ENCODE measurements at places on chromosomes 3 and 15. TPM values are rescaled to one million over a fixed set of nuclear protein-coding genes. Genes with fewer than 3 reads are reported as not detected.

- H3K4me3 ChIP-seq: no peak overlapping the region
- H3K36me3 ChIP-seq: no peaks in the 10 kb centered on the region
- no peaks in the 10 kb centered on the region for H3K27me3 ChIP-seq
- no peaks in the 10 kb centered on the region for H3K4me1 ChIP-seq
Observed at GRCh38 chr3:179958143-179958542, 78.6 kb downstream of the PEX5L start.

The DNASE1L3 gene
- 0.42 TPM for total RNA-seq

DNA sequence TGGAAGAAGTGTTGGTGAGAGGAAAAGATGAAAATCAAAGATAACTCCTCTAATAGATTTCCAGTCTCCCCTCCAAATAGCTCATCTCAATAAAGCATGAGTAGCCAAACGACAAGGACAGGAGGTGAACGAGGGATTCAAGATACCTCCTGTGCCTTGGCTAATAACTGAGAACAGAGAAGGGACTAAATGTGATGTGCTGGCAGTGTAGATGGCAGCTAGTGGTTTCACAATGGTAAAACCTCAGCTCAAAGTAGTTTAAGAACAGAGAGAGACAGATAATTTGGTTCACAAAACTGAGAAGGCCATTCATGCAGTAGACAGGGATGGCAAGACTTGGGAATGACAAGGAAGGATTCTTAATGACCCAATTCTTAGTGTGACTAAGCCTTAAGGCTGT lies 292.6 kb downstream of the EFHB start:
- no peak for DNase-seq
- H3K4me1 ChIP-seq: no peaks in the 10 kb centered on the region
- H3K27me3 ChIP-seq: no peaks in the 10 kb centered on the region
- no peak overlapping the region for H3K4me3 ChIP-seq
- no peaks in the 10 kb centered on the region for H3K36me3 ChIP-seq

DNA sequence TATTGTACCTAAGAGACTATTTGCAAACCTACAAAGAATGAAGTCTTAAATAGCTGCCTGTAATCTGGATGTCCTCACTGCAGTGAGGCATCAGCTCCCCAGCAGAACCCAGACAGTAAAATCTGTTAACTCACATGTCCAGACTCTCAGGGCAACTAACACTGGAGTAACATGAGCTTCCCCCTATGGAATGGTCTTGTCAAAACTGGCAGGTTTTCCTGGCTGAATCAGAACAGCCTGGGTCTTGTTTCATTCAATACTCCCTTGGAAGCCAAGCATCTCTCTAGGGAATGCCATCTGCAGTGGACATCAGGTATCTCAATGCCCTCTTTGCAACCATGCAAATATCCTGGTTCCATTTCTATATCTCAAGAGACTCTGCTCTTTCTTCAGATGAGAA lies 24.4 kb downstream of the PTPN9 start:
- H3K27ac ChIP-seq: no peak overlapping the region
- no peaks in the 10 kb centered on the region for H3K36me3 ChIP-seq
- peak; percentile 18 for DNase-seq
- no peak overlapping the region for H3K4me3 ChIP-seq
- peaks cover 9% of the 10 kb centered on the region for H3K4me1 ChIP-seq

- H3K27ac ChIP-seq: no peak overlapping the region
- H3K4me1 ChIP-seq: no peaks in the 10 kb centered on the region
- H3K36me3 ChIP-seq: no peaks in the 10 kb centered on the region
- no peak overlapping the region for H3K4me3 ChIP-seq
- DNase-seq: no peak
Observed at GRCh38 chr3:133700351-133700750, 38.6 kb upstream of the TOPBP1 start.

DNA sequence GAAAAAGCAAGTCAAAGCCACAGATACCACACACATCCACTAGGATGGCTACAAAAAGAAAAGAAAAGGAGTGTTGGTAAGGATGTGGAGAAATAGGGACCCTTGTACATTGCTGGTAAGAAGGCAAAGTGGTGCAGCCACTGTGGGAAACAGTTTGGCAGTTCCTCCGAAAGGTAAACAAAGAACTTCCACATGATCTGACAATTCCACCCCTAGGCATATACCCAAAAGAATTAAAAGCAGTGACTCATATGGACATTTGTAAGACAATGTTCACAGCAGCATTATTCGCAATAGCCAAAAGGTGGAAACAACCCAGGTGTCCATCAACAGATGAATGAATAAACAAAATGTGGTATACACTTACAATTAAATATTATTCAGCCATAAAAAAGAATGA lies 22.2 kb upstream of the GMPPB start:
- H3K27ac ChIP-seq: no peak overlapping the region
- peaks cover 13% of the 10 kb centered on the region for H3K36me3 ChIP-seq
- no peaks in the 10 kb centered on the region for H3K27me3 ChIP-seq
- no peak for DNase-seq

- no peak overlapping the region for H3K4me3 ChIP-seq
- no peaks in the 10 kb centered on the region for H3K36me3 ChIP-seq
- DNase-seq: no peak
- H3K27me3 ChIP-seq: no peaks in the 10 kb centered on the region
Observed at GRCh38 chr15:70435872-70436271, 327.5 kb downstream of the UACA start.

The CCDC71 gene
- total RNA-seq: 20.0 TPM

DNA sequence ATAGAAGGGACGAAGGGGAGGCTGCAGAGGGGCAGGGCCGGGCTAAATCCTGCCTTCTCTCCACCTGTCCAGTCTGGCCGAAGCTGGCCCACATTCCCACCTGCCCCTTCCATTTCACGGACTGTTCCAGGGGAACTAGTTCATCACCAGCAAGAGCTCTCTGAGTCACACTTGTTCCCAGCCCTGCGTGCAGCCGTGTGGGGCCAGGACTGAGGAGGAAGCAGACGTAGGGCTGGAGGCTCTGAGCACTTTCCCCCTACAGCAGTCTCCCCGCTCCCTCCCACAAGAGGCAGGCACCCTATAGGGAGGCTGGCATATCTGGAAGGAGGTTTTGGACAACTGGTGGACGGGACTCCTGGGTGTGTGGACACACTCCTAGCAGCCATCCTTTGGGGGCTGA lies 3.0 kb downstream of the ITIH4 start:
- no peak overlapping the region for H3K4me3 ChIP-seq
- peak overlapping the region; percentile 96 for H3K27ac ChIP-seq
- peak; percentile 47 for DNase-seq
- H3K27me3 ChIP-seq: no peaks in the 10 kb centered on the region
- peaks cover 26% of the 10 kb centered on the region for H3K4me1 ChIP-seq

GRCh38 chr3:53191836-53192480 lies 30.9 kb downstream of the PRKCD start:
- no peaks in the 10 kb centered on the region for H3K27me3 ChIP-seq
- H3K4me3 ChIP-seq: no peak overlapping the region
- H3K27ac ChIP-seq: no peak overlapping the region
- H3K36me3 ChIP-seq: no peaks in the 10 kb centered on the region
- no peak for DNase-seq

- peak within 1 kb of the TSS; percentile 34 for H3K27ac ChIP-seq
- H3K4me1 ChIP-seq: peaks cover 15% of the 10 kb centered on the region
- H3K36me3 ChIP-seq: no peaks in the 10 kb centered on the region
- H3K27me3 ChIP-seq: peaks cover 37% of the 10 kb centered on the region
- no peak for DNase-seq
Observed at GRCh38 chr3:151085227-151085888, at the start of gene MED12L. Gene MED12L, plus strand, starts transcription at chr3:151085664. Its CDS starts 1,263 bp downstream, at chr3:151086927.

The IL20RB gene
- 0.52 TPM for total RNA-seq

The BTLA gene
- total RNA-seq: not detected

DNA sequence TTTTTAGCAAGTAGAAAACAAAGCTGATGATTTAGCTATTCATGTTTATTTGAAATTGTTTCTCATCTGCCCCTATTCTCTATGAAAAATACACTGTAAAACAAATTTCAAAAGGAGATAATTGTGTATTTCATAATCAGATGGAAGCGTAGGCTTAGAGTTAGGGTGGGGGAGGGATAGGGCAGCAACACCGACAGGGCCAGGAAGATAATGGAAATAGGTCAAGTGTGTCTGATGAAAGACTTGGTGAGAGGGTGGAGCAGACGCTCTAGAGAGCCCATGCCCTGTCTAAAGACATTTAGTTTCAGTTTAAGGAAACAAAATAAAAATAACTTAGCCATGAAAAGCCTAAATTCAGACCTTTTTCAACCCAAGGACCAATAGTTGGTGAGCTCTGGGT lies 51.6 kb upstream of the ARL6 start:
- no peak overlapping the region for H3K27ac ChIP-seq
- no peak for DNase-seq
- H3K4me3 ChIP-seq: no peak overlapping the region
- no peaks in the 10 kb centered on the region for H3K4me1 ChIP-seq
- H3K36me3 ChIP-seq: no peaks in the 10 kb centered on the region
- H3K27me3 ChIP-seq: no peaks in the 10 kb centered on the region

The SORD gene
- total RNA-seq: 2.6 TPM

- H3K27ac ChIP-seq: no peak overlapping the region
- DNase-seq: no peak
- H3K4me1 ChIP-seq: no peaks in the 10 kb centered on the region
- H3K36me3 ChIP-seq: no peaks in the 10 kb centered on the region
- H3K4me3 ChIP-seq: no peak overlapping the region
Observed at GRCh38 chr3:167989066-167989465, 106.7 kb downstream of the GOLIM4 start.

DNA sequence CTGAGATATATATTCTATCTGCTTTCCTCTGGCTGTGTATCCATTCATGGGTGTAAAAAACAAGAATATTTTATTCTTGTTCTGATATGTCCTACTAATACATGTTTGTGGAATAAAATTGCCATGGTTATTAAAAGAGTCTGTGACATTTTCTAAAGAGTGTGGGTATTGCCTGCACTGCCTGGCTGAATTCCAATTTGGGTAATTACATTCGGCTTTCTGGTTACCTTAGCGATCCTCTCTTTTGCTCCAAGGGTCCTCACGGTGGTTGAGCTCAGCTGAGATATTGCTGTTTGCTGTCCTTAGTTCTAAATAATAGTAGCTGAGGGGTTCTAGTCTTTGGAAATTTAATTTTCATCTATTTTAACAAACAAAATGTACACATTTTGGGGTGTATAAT lies 301.4 kb upstream of the DNAJC19 start:
- no peaks in the 10 kb centered on the region for H3K4me1 ChIP-seq
- no peak for DNase-seq
- no peaks in the 10 kb centered on the region for H3K36me3 ChIP-seq
- H3K27me3 ChIP-seq: no peaks in the 10 kb centered on the region
- H3K27ac ChIP-seq: no peak overlapping the region
- H3K4me3 ChIP-seq: no peak overlapping the region

The ALG3 gene
- 46.0 TPM for total RNA-seq

GRCh38 chr3:157131861-157132260 lies 28.1 kb downstream of the CCNL1 start:
- DNase-seq: no peak
- H3K27me3 ChIP-seq: no peaks in the 10 kb centered on the region
- H3K4me1 ChIP-seq: peaks cover 65% of the 10 kb centered on the region
- H3K27ac ChIP-seq: peak overlapping the region; percentile 86
- H3K4me3 ChIP-seq: no peak overlapping the region

- no peak overlapping the region for H3K4me3 ChIP-seq
- H3K27ac ChIP-seq: no peak overlapping the region
- no peaks in the 10 kb centered on the region for H3K36me3 ChIP-seq
Observed at GRCh38 chr3:88203642-88204055, 53.9 kb downstream of the C3orf38 start.

DNA sequence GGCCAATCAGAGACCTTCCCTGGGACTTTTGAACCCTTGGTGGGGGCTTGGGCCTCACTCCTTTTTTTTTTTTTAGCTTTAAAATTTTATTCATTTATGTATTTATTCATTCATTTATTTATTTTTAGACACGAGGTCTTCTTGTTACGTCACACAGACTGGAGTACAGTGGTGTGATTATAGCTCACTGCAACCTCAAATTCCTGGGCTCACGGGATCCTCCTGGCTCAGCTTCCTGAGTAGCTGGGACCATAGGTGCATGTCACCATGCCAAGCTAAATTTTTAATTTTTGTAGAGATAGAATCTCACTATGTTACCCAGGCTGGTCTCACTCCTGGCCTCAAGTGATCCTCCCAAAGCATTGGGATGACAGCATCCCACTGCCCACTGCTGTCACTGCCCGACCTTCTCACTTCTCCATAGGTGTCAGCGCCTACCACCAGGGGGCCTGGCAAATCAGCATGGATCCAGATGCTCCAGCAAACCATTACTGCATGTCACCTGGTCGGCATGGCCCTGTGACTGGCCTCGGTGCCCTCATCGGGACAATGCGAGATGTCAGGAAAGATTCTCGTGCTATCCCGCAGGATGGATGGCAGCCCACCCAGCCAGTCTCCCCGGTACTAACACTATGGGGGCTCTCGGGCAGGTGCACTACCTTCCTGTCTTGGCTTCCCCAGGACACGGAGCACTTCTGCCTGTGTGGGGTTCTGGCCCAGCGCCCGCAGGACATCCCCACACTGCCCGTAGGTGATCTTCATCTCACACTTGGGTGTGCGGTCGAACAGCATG lies 3.0 kb downstream of the MYL3 start:
- H3K4me3 ChIP-seq: no peak overlapping the region
- peak; percentile 12 for DNase-seq
- H3K27ac ChIP-seq: peak overlapping the region; percentile 69

The SLC7A14 gene
- total RNA-seq: 0.02 TPM

DNA sequence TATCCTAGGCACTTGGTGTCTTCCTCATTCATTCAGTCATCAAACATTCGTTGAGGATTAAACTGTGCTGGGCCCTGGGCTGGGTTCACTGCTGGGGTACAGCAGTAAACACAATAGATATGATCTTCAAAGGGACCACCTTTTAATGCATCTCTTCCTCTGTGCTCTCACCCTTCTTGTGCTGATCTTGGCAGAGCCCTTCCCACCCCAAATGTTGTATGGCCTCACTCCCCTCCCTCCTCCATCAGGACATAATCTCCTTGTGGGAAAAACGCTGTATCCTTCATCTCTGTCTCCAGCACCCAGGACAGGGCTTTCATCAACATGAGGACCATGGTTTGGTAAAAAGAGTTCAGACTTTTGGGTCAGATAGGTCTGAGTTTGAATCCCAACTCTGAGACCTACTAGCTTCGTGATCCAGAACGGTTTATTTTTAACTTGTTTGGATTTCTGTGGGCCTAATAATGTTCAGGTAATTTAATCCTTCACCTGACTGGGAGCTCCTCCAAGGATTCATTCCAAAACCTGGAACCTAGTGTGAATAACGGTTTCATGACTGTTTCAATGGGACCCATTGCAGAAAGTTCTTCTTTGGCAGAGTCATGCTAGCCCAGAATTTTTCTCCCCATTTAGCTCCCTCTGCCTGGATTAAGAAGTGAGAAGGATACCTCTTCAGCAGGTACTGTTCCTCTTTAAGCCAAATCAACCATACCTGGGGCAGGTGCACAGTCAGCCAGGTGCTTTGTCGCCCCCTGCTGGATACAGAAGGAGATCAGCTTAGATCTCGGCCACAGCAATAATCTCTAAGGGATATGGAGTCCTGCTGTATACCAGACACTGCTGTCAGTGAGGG lies 5.2 kb upstream of the WNT7A start:
- no peaks in the 10 kb centered on the region for H3K36me3 ChIP-seq
- no peak overlapping the region for H3K27ac ChIP-seq
- peaks cover 24% of the 10 kb centered on the region for H3K27me3 ChIP-seq

- no peaks in the 10 kb centered on the region for H3K4me1 ChIP-seq
- no peak overlapping the region for H3K4me3 ChIP-seq
- DNase-seq: no peak
- no peaks in the 10 kb centered on the region for H3K27me3 ChIP-seq
- H3K36me3 ChIP-seq: no peaks in the 10 kb centered on the region
Observed at GRCh38 chr3:127858937-127859336, 36.6 kb upstream of the MGLL start.

The SPINK8 gene
- not detected for total RNA-seq

- H3K36me3 ChIP-seq: no peaks in the 10 kb centered on the region
- no peaks in the 10 kb centered on the region for H3K27me3 ChIP-seq
- no peak overlapping the region for H3K27ac ChIP-seq
- no peak for DNase-seq
Observed at GRCh38 chr15:69524814-69525213, 72.2 kb downstream of the RPLP1 start.
